ENCODE measurements at places on chromosomes 7 and 10.

DNA sequence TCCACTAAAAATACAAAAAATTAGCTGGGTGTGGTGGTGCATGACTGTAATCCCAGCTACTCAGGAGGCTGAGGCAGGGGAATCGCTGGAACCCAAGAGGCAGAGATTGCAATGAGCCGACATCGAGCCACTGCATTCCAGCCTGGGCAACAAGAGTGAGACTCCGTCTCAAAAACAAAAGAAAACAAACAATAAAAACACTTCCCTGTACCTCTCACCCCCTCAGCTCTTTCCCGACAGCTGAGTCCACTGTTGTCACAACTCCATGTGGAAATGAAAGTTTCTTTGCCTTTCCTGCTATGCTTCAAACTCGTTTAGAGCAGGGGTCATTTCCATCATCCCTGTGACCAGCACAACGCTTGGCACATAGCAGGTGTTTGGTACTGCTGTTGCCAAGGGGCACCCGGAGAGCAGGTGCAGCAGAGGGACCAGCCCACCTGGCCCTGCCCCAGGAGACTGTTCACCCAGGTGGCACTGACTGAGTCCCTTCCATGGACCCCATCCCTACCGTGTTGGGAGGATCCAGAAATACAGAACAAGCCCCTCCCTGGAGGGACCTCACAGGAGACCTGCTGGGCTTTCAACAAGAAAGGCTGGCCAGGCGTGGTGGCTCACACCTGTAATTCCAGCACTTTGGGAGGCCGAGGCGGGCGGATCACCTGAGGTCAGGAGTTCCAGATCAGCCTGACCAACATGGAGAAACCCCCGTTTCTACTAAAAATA is 4.9 kb downstream of the TMEM130 start:
- no peak for DNase-seq

DNA sequence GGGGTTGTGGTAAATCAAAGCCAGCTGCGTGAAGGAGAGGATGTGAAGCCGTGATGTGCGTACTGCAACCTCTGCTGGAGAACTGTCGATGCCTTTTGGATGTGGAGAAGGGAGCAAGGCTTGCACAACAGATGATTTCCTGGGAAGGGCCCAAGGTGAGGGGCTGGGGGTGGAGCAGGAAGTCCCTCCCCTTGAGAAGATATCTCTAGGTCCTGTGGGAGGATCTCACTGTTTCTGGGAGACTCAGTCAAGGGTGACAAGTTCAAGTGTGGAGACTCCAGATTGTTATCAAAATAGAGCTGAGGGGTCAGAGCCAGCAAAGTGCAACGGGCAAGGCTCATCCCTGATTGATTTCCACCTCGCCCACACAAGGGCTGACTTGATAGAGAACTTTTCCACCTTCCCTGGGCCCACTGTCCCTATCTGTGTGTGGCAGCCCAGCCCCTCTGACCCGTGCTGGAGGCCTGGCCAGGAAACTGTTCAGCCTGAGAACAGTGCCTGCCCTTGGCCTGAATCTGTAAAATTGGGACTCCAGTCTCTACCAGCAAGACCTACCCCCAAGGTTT is 55.0 kb downstream of the COL13A1 start:
- no peak for DNase-seq

DNA sequence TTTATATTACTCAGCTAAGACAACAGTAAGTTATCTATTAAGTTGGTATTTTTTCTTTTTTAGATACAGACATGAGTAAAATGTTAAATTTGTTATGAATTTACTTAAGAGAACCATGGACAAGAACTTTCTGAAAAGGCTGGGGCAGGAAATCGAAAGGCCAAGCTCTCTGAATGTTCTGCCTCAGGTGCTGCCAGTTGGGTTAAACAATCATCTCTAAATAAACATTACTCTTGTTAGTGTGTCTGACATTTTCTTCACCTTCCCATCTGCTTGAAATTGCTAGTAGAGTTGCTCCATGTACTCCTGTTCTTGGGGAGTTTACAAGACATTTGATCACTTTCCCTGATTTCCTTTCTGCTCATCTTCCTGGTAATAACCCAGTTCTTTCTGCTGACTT is 87.5 kb downstream of the ANKRD7 start:
- DNase-seq: no peak

DNA sequence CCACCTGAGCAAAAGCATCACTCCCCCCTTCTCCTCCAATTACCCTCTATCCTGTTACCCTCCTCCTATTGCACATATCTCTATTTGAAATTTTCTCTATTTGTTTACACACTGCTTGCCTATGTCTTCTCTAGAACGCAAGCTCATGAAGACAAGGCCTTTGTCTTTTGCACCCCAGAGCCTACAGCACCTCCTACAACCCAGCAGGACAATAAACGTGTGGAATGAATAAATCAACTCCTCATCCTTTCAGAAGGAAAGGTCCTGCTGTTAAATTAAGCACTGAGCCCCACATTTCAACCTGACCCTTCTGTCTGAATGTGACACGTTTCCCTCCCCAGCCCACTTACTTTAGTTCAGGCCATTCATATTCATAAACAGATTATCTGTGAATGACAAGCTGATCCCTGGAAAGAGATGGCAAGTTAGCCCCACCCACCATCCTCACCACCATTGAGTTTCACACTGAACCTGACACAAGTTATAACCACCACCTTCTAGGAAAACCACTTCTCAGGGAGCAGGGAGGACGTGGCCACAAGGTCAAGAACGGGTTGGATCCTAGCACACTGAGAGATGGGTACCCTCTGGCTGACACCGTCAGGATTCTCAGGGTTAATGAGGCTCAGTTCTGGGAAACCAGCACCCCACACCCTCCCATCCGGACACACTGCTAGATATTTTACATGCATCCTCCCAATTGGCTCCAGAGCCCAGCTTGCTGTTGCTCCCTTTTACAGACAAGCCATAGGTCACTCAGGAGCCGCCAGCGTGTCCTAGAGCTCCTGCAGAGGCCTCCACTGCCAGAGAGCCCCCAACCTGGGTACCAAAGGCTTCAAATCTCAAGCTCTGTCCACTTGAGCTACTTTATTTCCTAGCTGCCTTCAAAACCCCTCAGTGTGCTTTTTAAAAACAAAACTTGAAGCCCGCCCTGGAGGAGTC is 934 bp downstream of the PRTFDC1 start:
- DNase-seq: peak; percentile 75

DNA sequence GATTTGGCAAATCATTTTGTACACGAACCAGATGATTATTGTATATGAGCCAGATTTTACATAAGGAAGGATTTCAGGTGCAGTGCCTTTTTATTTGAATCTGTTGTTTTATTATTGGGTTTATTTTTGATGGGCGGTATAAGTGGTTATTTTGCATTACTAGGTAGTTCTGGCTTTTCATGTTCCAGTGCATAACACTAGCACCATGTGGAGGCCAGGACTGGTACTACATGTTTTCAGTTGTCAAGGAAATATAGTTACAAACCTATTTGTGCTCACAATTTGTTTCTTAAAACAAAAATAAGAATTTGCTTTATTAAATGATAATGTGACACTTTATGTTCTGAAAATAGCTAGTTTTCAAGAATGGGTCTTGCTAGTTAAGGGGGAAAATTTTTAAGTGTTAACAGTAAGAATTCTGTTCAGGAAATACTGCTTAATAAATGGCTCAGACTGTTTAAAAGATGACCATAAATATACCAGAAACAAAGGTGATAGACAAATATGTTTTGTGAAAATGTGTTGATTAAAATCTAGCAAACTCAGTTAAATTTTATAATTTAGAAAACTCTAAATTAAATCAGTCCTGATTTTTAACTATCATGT is 7.1 kb upstream of the SEMA3E start:
- no peak for DNase-seq

DNA sequence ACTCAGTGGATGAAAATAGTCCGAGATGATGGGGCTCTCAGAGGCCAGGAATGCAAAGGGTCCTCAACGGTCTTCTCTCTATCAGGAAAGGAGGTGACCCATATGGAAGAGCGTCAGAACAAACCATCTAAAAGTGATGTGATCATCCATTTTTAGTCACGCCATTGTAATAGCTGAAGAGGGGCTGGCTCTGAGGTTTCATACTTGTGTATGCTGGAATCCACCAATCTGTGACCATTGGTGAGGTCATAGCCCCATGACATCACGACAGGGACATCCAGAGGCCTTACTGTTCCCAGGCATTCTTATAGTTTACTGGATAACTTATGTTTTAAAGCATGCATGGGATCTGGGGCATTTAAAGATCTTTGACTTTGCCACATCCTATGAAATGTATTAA is 83.6 kb downstream of the C10orf90 start:
- no peak for DNase-seq

GRCh38 chr7:9029681-9030530 is 596.5 kb downstream of the NXPH1 start:
- DNase-seq: no peak

GRCh38 chr10:72953687-72954086 is 919 bp downstream of the PLA2G12B start:
- no peak for DNase-seq

DNA sequence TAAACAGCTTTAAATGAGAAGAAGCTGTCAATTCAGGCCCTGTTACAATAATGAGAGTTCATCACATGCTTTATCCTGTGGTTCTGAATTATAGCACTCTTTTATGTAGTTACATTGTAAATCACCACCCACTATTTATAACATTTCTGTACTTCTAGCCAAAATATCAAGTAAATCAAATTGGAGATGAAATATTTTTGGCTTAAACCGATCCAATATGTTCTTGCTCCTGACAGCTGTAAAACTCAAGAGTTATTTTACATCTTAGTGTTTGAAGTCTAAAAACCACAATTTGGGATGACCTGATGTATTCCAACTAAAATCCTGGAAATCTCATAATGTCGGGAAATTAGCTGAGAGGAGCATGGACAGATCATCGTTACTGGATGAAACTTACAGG is 371.2 kb upstream of the LRRN3 start:
- no peak for DNase-seq

GRCh38 chr10:77377034-77377433 is 260.6 kb downstream of the KCNMA1 start:
- no peak for DNase-seq

DNA sequence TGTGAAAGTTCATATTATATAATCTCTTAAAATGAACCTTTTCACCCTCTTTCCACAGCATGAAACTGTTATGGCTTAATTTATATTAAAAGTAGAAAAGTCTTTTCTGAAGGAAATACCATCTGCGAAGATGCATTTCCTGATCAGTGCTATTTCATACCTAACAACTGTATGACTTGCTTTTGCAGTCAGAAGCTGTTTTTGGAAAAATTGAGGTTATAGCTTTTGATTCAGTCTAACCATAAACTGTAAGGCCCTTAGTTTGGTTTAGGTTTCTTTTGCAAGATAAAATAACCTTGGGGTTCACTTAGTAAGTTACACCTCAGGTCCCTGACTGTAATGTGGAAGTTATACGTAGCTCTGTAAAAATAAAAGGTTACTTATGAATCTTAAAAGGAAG is 22.7 kb upstream of the PARP12 start:
- no peak for DNase-seq

- no peak for DNase-seq
Measured at GRCh38 chr10:91296471-91296870, 76.0 kb downstream of the PCGF5 start.

DNA sequence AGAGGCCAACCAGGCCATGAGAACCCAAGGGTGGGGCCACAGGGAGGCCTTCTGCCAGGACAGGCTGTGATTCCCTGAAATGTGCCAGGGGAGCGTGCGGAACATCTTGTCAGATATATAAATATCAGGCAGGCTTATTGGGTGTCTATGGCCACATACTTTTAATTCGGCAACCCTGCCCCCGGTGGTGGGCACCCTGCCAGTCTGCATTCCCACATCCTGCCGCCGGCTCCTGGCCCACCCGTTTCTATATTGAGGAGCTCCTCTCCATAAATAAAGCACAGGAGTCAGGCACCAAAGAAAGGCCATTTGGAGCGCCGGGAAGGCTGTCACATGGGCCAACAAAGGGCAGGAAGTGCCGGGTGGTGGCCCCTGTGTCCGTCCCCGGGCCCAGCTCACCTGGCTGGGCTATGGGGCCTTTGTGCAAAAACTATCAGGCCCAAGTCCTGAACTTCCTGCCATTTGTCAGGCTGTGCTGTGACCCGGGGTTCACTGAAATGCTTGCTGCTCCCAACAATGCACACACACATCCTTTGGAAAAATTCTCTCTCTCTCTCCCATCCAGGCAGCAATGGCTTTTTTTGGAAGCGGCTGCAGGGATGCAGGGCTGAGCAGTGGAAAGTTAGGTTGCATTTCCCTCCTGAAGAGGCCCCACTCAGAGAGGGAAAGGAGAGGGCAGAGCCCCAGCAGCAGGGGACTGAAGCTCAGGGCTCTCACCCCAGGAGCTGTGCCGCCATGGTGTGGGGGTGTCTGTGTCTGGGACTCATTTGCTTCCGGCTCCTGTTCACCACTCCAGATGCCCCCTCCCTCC is 25.0 kb upstream of the PODXL start:
- no peak for DNase-seq

DNA sequence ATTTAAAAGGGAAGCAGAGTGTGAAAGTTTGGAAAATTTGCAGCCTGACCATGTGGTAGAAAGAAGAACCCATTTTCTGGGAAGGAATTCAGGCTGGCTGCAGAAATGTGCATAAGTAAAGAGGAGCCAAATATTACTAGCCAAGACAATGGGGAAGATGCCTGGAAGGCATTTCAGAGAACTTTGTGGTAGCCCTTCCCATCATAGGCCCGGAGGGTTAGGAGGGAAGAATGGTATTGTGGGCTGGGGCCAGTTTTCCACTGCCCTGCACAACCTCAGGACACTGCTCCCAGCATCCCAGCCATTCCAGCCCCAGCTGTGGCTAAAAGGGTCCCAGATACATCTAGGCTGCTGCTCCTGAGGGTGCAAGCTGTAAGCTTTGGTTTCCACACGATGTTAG is 278.5 kb upstream of the BMPER start:
- DNase-seq: no peak

GRCh38 chr7:249989-250388 is 40.0 kb upstream of the FOXL3 start:
- no peak for DNase-seq

- DNase-seq: no peak
Measured at GRCh38 chr10:25261558-25261957, 86.8 kb downstream of the GPR158 start.

- no peak for DNase-seq
Measured at GRCh38 chr10:49091450-49092210, 23.7 kb downstream of the VSTM4 start.

DNA sequence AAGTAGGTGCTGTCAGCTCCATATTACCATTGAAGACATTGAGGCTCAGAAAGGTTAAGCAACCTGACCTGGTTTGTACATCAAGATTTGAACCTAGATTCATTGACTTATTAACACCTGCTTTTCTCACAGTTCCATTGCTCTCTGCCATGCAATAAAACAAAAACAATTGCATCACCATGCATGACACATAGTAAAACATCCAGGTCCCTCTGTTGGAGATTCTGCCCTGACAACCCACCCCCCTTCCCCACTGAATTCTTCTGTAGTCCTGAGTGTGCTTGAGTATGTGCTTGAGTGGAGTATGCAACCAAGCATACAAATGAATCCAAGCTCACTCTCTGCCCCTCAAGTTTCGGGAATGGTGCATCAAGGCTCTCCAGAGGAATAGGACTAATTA is 6.0 kb upstream of the LMBR1 start:
- DNase-seq: no peak

- no peak for DNase-seq
Measured at GRCh38 chr7:16838386-16838785, 33.6 kb upstream of the AGR2 start.

- no peak for DNase-seq
Measured at GRCh38 chr10:110008518-110009339, 945 bp downstream of the ADD3 start.
